ENCODE measurements at places on chromosomes 16 and 17. TPM values are rescaled to one million over a fixed set of nuclear protein-coding genes. Genes with fewer than 3 reads are reported as not detected.

PDIA2 gene
- total RNA-seq: not detected

FLCN gene
- 59.0 TPM for total RNA-seq

COX10 gene
- total RNA-seq: 18.2 TPM

CHTF18 gene
- 7.7 TPM for total RNA-seq

MEIOC gene
- 0.13 TPM for total RNA-seq

TBC1D3I gene
- total RNA-seq: not detected

COG7 gene
- 17.1 TPM for total RNA-seq

TOP2A gene
- 48.7 TPM for total RNA-seq

HOXB5 gene
- total RNA-seq: not detected

FOXL1 gene
- 8.0 TPM for total RNA-seq

PRR35 gene
- total RNA-seq: not detected

KRTAP17-1 gene
- not detected for total RNA-seq

RNF166 gene
- 9.8 TPM for total RNA-seq

UBALD2 gene
- total RNA-seq: 54.7 TPM

FBXO39 gene
- 0.67 TPM for total RNA-seq

PRR15L gene
- 0.33 TPM for total RNA-seq

NAGS gene
- total RNA-seq: 1.3 TPM

DCXR gene
- 68.9 TPM for total RNA-seq

KRT34 gene
- total RNA-seq: 0.86 TPM

SPNS3 gene
- total RNA-seq: not detected

RNF227 gene
- total RNA-seq: 5.2 TPM

CENPN gene
- 32.5 TPM for total RNA-seq

ZNF385C gene
- total RNA-seq: 0.67 TPM

KRTAP9-1 gene
- total RNA-seq: not detected
